Adipocyte (in vitro differentiated cells): ENCODE measurements at places on chromosomes 6 and 20.

GRCh38 chr6:40588070-40588384 is 863 bp upstream of the LRFN2 start:
- no peak for DNase-seq

DNA sequence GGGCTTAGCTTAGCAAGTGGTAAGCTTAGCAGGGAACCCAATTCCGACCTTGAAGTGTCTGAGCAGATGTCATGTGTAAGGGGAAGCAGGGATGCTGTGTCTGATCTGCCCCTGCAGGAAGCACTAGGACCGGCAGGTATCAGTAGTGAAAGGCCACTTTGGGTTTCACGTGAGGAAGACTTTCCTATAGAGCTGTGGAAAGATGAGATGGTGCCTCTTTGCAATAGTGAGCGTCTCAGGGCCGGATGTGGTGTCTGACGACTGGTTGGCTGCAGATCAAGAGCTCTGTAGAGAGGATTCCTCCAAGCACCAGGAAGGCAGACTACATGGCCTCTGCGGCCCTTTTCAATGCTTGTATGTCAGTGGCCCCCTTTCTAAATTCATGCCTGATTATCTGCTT is 98.3 kb downstream of the TIAM2 start:
- no peak for DNase-seq

DNA sequence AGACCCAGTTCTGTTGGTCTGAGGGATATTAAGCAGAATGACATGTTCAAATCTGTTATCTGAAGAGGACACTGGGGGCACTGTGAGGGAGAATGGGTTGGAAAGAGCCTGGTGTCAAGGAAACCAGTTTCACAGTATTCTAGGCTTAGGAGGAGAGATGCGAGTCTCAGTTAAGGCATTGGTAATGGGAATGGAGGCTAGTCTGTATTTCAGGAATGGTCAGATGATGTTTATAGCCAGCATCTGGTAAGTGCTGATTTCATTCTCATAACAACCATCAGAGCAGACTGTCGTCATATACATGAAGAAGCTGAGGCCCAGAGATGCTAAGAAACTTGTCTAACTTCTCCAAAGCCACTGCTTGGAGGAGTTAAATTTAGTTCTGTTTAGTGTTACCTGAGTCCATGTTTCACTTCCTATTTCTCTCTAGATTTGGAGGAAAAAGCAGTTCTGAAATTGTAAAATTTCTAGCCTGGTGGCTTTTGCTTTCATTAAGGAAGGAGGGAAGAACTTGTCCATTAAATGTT is 242.0 kb downstream of the ARID1B start:
- no peak for DNase-seq

DNA sequence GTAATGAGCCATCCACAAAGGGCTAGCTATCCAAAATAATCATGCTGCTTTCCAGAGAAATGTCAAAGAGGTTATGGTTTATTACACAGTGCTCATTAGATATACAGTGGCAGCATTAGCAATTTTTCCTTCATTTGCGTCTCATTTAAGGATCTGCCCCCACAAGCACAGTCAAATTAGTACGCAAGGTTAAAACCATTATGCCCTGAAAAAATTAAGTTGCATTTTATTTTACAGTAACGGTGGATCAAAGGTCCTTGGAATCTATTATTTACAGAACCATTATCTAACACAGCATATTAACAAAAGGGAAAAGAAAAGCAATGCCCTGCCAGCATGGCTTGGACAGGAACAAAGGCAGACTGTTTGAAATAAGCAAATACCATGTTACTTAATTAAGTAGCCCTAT is 144.8 kb downstream of the PDSS2 start:
- DNase-seq = no peak

DNA sequence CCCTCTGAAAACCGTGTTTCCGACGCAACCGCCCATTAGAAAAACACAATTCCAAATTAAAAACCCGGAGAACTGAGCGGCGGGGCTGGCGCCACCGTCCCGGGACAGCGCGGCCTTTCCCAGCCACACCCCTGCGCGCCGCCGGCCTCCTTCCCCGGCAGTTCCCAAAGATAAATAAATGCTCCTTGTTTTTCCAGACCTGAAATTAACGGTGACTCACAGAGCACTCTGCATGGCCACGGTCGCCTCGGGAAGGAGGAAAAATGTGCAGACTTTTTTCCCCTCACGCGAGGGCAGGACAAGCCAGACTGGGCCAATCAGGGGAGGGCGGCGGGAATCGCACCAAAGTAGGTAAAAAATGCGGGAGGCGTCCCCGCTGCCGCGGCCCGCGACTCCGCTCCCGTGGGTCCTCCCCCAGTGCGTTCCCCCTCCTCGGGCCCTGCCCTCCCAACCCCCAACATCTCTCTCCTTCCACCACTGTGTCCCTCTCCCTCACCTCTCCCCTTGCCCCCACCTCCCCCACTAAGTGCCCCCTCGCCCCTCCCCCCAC is 828 bp upstream of the DSTN start:
- peak; percentile 98 for DNase-seq

- no peak for DNase-seq
These were observed 145.7 kb downstream of the WDR27 start for GRCh38 chr6:169555971-169556617.

GRCh38 chr6:35742842-35743241 is 6.0 kb downstream of the ARMC12 start:
- no peak for DNase-seq

- no peak for DNase-seq
These were observed 46.4 kb downstream of the SPATA2 start for GRCh38 chr20:49868964-49869363.

DNA sequence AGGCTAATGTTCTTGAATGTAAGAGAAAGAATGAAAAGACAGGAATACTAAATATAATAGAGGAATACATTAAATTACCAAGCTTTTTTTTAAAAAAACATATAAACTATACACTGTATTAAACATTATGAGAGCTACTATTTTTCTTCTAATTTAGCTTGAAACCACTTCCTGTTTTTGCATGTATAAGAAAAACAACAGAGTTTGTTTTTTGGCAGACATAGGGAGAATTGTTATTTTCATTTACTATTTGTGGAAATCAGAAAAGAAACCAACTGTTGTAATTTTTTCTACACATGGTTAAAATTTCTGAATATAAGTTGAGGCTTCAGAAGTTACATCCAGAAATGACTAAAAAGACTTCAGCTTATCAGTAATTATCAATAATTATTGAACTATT is 991.8 kb upstream of the GJE1 start:
- no peak for DNase-seq

GRCh38 chr6:21228876-21229460 is 364.6 kb upstream of the SOX4 start:
- DNase-seq = peak; percentile 16

GRCh38 chr6:7617801-7618764 is 28.1 kb downstream of the SNRNP48 start:
- peak; percentile 72 for DNase-seq

DNA sequence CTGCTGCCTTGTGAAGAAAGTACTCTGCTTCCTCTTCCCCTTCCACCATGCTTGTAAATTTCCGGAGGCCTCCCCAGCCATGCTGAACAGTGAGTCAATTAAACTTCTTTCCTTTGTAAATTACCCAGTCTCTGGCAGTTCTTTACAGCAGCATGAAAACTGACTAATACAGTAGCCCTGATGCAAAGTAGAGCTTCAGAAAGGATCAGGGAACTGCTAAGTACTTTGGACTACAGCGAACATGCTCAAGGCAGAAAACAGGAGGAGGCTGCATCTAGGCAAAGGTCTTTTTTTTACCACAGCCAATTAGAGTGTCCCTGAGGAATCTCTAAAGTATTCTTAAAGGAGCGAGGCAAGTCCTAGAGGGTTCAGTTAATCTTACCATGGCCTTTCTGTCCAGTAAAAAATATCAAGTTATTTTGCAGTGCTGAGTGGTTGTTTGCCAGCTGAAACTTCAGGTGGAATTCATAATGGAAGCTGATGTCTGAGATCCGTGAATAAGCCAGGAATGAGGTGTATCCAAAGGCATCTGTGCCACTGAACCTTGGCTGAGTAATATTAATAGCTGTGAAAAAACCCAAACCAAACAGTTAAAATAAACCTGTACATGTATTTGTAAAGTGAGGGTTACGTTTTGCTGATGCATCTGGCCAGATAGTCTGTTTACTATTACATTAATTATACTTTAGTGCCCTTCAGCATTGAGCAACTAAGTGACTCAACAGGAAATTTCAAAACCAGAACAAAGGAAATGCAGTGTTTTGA is 170.4 kb downstream of the PHF3 start:
- peak; percentile 89 for DNase-seq

DNA sequence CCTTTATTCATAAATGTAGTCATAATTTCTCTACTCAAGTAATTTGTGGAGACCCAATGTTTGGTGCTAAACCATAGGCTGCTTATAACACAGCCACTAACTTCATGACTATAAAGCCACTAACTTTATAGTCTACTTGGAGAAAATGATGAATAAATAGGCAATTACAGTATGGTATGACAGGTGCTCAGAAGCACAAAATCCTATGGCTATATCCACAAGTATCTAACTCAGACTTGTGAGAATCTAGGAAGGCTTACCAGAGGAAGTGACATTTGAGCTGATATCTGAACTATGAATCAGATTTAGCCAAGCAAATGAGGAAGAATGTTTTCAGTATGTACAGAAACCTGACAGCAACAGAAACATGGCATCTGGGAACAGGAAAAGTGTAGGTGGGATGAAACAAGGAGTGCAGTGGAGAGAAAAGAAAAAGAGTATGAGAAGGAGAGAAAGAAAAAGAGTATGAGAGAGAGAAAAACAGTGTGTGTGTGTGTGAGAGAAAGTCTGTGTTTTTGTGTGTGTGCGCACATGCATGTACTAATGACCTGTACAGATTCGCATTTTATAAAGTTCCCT is 59.9 kb downstream of the REV3L start:
- peak; percentile 31 for DNase-seq

- DNase-seq = no peak
These were observed 20.1 kb upstream of the ENPP5 start for GRCh38 chr6:46190889-46191288.

DNA sequence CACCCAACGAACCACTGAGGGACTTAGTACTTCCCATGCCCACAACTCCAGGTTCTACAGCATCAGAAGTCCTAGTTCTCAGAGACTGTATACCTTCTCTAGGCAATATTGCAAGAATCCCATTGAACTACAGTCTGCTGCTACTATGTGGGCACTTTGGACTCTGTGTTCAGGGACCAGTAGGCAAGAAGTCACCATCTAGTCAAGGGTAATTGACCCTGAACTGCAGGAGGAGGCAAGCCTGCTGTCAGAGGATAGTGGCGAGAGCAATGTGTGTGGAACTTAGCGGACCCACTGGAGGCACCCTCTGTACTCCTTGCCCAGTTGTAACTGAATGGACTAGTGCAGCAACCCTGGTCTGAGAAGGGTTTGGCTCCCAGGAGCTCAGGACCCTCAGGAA is 15.7 kb downstream of the HEBP2 start:
- no peak for DNase-seq

DNA sequence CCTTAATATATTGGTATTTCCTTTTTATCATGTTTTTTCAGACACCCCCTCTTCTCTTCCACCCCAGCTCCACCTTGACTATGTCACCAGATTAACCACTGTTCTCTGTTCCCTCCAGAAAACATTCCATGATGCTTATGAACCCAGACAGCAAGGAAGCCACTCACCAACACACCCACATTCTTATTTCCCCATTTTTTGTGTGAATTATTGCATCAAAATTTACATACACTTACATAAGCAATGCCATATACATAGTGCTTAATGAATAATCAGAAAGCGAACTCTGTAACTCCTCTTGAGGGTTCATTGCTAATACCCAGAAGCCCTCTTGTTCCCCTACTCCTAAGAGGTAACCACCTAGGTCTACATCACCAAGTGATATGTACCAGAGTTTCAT is 182.3 kb upstream of the CDYL start:
- DNase-seq = peak; percentile 21

- DNase-seq = no peak
These were observed 91.4 kb downstream of the CDH26 start for GRCh38 chr20:60049601-60050000.

DNA sequence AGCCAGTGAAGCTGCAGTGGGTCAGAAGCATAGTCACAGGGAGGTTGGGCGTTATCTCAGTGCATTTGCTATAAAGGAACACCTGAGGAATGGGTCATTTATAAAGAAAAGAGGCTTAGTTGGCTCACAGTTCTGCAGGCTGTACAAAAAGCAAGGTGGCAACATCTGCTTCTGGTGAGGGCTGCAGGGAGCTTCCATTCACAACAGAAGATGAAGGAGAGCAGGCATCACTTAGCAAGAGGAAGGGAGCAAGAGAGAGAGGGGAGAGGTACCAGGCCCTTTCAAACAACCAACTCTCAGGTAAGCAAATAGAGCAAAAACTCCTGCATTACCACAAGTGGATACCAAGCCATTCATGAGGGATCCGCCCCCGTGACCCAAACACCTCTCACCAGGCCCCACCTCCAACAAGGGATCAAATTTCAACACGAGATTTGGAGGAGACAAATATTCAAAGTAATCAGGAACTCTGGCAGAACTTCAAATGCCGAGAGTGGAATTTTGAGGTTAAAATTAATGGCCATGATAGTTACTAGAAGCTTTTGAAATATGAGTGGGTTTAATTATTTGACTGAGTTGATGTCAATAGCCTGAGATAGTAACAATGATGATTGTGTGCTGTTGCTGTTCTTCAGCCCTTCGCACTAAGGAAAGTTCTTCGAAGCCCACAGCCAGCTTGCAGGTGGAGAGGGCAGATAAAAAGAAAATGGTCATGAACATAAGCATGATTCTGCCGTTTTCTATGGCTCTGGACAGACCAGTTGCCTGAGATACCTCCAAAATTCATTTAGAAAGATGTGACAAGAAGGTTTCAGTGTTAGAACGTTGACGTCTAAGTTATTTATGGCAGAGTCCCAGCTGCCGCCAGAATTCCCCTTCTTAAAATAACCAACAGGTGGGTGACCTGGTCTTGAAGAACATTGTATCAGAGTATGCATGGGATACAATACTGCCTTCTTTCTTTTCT is 55.3 kb upstream of the ADTRP start:
- DNase-seq = no peak

DNA sequence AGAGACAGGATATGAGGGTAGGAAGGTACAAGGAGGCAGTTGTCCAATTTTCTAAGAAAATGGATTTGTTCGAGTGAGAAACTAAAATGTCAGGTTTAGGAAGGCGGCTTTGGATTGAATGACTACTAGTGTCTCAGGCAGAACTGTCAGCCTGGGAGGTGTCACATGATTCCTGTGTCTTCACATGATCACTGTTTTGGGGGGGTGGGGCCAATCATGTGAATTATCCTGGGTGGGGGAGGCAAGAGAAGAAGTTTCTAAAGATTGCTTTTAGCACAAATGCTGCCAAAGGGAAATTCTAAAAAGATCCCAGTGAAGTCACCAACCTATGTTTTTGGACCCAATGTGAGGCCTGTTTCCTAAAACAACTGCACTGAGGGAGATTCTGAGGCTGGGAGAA is 2.3 kb downstream of the SIRPA start:
- peak; percentile 25 for DNase-seq

DNA sequence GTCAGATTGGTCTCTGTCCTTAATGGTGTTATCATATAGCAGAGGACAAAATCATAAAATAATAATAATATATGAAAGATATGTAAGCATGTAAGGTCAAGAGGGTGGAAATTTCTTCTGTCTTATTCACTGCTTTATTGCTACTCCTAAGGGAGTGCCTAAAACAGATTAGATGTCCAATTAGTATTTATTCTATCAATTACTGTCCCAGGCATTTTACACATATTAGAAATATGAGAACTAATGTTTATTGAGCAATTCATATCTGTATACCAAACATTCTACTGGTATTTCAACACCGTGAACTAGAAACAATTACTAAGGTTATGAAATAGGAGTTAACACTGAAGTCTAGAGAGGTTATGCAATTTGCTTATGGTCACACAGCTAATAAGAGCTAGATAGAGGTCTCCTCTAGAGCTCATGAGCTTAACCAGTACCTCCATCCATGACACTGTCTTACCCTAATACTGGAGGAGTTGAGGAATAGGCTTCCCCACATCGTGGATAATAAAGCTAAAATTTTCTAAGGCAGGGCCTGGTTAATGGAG is 302.3 kb downstream of the PLCB1 start:
- peak; percentile 49 for DNase-seq
